ENCODE measurements at places on chromosomes 4 and X.

DNA sequence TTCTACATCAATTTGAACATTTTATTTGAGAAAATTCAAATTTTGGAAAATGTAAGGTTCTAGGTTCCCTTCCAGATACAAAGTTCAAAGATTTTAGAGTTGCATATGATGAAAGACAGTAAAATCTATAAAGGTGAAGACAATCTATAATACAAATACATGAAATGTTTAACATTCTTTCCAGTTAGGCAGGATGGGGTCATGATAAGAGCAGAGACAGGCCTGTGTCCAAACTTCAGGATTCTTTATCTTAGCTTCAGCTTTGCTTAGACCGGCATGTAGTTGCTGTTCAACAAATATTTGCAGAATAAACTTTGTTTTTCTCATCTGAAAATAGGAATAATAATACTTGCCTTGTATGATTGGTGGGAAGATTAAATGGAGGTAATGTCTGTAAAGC, 4.5 kb upstream of the RPS6KA3 start:
- no peak for DNase-seq

GRCh38 chr4:146592019-146592418, 46.7 kb upstream of the POU4F2 start:
- no peak for DNase-seq

DNA sequence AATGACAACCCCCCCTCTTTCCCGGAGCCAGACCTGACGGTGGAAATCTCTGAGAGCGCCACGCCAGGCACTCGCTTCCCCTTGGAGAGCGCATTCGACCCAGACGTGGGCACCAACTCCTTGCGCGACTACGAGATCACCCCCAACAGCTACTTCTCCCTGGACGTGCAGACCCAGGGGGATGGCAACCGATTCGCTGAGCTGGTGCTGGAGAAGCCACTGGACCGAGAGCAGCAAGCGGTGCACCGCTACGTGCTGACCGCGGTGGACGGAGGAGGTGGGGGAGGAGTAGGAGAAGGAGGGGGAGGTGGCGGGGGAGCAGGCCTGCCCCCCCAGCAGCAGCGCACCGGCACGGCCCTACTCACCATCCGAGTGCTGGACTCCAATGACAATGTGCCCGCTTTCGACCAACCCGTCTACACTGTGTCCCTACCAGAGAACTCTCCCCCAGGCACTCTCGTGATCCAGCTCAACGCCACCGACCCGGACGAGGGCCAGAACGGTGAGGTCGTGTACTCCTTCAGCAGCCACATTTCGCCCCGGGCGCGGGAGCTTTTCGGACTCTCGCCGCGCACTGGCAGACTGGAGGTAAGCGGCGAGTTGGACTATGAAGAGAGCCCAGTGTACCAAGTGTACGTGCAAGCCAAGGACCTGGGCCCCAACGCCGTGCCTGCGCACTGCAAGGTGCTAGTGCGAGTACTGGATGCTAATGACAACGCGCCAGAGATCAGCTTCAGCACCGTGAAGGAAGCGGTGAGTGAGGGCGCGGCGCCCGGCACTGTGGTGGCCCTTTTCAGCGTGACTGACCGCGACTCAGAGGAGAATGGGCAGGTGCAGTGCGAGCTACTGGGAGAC, 1.6 kb downstream of the PCDH10 start:
- peak; percentile 9 for DNase-seq

GRCh38 chr4:119057417-119057816, 78.2 kb upstream of the MYOZ2 start:
- no peak for DNase-seq

GRCh38 chr4:153655928-153656327, 28.2 kb upstream of the TLR2 start:
- no peak for DNase-seq

DNA sequence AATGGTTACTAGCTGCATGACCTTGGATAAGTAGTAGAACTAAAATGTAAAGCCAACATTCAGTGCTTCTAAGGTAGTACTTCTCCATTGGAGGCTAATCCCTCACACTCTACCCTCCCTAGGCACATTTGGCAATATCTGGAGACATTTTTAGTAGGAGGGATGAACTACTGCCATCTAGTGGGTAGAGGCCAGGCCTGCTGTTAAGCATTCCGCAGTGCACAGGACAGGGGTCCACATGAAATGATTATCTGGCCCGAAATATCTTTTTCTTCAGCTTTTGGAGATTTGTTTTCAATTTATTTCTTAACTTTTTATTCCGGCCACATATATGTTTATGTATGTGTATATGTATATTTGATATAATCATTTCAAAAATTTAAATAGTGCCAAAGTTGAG, 36.0 kb upstream of the SPANXC start:
- no peak for DNase-seq

DNA sequence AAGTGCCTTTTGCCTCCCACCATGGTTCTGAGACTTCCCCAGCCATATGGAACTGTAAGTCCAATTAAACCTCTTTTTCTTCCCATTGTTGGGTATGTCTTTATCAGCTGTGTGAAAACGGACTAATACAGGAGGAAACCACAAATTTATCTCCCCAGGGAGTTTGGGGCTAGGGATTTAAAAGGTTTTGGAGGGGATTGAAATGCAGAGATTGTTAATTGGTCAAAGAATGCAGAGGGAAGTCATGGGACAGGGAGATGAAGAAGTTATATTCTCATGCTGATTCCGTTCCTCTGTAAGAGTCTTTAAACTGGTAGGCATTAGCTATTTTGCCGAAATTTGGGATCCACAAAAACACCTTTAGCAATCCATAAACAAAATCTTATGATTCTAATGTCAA, 57.9 kb downstream of the TKTL2 start:
- DNase-seq = no peak

DNA sequence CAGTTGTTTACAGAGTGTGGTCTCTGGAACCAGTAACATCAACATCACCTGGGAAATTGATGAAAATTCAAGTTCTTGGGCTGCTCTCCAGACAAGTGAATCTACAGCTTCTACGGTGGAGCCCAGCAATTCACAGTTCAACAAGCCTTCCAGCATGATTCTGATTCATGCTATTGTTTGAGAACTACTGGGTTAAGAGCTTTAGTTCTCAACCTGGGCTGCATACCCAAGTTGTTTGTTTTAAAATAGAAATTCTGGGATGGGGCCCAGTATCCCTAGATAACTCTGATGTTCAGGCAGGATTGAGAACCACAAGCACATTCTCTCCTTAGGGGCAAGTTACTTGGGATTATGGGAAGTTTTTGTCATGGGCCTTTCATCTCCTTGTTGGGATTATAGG, 37.9 kb upstream of the PGK1 start:
- DNase-seq = no peak

- no peak for DNase-seq
Observed at GRCh38 chr4:40311811-40312346, 23.3 kb upstream of the CHRNA9 start.

DNA sequence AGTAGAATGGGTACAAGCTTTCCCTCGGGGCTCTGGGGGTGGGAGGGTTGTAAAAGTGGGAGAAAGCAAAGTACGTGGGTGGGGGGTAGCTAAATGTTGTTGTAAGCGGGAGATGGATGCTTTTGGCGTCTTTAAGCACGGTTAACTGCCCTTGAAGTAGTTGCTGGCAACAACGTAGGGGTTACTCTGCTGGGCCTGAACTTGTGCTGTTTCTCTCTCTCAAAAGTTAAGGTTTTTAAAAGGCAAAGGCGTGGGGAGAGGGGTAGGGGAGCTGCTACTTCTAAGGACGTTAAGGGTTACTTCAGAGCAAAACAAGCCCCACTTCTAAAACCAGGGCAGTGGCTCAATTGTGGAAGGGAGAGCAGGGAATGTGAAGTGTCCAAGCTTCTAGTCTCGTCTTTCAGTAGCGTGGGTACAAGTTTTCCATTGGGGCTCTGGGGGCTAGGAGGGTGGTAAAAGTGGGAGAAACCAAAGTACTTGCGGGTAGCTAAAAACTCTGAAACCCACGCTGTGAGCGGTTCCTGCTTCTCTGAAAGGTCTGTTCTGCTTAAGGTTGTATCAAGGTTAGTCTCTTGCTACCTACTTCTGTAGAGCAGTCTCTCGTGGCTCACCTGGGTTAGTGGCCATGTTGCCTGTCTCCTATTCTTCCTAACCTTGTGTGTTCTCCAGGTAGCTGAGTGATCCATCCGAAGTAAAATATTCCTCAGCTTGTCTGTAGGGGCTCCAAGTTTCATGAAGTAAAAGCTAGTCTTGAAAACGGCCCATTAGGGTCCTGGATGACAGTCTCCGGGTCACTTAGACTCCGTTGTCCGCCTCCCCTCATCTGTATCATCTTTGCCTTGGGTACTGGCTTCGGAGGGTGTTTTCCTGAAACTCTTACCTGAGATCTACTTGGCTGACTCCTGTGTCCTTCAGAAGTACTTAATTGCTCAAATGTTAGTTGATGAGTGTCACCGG, 1.7 kb upstream of the WDR1 start:
- no peak for DNase-seq

DNA sequence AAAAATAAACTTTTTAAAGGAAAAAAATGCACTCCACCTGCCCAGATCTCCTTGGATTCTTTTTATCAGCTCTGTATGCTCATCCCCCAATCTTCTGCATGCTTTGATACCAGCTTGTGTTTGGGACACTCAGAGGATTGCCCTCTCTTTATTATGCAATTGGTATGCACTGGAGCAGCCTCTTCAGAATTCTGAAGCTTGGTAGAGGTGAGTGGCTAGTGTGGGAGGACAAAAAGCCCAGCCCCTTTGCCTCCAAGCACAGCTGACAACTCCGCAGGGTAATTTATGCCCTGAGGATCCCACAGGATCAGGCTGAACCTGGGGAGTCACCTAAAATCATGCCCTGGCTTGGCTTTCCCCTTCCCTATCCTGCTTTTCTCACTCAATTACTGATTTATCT, 16.7 kb downstream of the IL21 start:
- DNase-seq = no peak

- DNase-seq = no peak
Observed at GRCh38 chr4:163482190-163482589, 8.6 kb upstream of the TKTL2 start.

DNA sequence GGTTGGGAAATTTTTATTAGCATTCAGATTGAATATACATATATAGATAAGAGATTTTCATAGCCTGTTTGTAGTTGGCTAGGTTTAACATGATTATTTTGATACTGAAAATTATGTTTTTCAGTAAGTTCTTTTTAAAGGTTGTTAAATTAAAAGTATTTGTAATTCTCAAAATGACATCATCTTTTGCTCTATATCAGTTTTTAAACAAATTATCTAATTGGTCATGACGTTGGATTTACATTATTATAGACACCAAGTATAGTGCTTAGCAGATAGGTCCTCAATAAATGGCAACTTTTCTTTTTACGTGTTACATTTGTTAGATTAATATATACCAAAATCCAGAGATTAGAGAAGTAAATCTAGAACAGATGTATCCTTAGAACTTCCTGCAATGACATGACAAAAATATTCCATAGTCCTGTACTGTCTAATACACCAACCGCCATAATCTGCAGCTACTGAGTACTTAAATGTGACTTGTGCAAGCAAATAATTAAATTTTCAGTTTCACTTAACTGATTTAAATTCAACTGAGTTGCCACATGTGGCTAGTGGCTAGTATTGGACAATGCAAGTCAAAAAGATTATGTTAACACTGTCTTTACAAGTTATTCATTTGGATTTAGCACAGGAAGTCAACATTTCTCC, 1613.1 kb upstream of the TENM3 start:
- no peak for DNase-seq

DNA sequence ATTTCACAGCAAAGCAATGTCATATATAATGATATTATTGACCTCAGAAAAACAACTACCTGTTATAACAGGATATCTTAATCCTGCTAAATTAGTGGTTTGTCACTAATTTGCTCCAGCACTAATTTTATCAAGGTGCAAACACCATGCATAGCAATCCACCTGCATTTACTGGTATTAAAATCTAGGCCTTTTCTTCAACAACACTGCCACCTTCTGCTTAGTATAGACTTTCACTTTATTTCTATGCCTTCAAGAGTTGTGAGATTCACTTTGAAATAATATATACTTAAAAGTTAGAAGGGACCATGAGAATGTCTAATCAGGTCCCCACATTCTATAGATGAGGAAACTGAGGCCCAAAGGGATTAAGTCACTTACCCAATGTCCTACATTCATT, 82.1 kb upstream of the IQCM start:
- DNase-seq = no peak

DNA sequence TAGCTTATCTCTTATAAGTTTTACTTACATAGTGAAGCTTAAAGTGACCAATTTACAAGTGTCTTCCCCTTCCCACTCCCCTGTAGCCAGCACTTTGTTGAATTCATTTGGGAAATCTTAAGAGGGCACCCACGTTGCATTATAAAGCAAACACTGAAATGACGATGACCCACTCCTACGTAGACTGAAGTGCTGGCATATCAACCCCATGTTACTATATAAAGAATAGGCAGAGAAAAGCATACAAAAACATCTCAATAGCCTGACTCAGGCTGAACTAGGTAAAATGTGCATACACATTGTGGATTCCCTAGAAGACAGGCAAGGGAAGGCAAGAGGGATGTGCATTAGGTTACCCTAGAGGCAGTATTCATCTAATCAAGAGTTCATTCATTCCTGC, 313.4 kb downstream of the TENM3 start:
- DNase-seq = no peak

GRCh38 chr4:104756837-104757236, 262.1 kb upstream of the CXXC4 start:
- no peak for DNase-seq

GRCh38 chrX:9997041-9997440, 29.9 kb downstream of the CLDN34 start:
- no peak for DNase-seq

DNA sequence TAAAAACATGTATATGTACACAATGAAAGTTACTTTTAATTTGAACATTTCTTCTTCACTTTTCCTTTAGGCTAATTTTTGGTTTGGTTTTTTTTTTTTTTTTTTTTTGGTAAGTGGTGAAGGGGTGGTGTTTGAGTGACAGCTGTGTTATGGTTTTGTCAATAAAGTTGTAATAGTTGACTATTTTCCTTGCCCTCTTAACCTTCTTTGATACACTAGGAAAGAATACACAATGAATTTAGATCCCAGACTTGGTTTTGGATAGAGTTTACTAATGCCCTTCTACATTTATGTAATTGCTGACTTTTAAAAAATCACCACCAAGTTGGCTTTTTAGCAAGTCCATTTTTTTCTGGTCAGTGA, 38.1 kb upstream of the MSMO1 start:
- DNase-seq = no peak

- no peak for DNase-seq
Observed at GRCh38 chr4:121698236-121698671, 1.5 kb upstream of the ANXA5 start.

GRCh38 chrX:71941145-71941544, 30.5 kb downstream of the NHSL2 start:
- DNase-seq = no peak

Data from 8988T (cell line).